ENCODE measurements at places on chromosomes 11 and 22.

GRCh38 chr11:59804061-59804460, 6.5 kb downstream of the MRPL16 start:
- DNase-seq = no peak

DNA sequence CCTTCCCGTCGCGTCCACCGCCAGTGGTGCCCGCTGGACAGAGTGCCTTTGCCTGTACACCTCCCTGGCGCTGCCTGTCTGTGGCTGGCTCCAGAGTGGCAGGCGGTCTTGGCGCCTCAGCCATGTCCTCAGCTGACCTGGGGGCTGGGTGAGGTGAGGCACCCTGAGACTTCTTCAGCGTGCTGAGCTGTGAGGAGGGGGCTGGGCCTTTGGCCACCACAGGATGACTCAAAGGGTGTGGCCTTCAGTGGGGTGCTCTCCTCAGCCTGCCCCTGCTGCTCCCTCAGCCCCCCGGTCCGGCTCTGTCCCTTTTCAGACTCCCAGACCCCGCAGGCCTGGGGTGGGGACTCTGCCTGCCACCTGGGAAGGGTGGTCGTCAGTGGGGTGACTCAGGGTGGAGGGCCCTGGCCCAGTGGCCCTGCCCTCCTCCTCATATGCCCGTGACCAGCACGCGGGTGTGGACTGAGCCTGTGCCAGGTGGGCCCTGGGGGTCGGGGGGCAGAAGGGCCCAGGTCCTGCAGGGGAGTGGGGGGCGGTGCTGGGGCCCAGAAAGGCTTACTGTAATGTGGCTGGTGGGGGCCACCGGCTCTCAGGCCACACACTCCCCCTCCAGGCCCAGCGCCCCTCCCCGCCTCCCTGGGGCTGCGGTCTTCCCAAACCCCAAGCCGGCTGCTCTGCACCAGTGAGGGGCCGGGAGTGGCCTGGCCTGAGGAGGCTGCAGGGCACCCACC, 15.9 kb downstream of the CRELD2 start:
- DNase-seq = peak; percentile 34

GRCh38 chr11:29343465-29344333, 673.1 kb downstream of the KCNA4 start:
- DNase-seq = peak; percentile 54

GRCh38 chr11:64661146-64661545, 61.9 kb downstream of the NRXN2 start:
- no peak for DNase-seq

- DNase-seq = no peak
Observed at GRCh38 chr11:77789061-77789730, 31.3 kb downstream of the RSF1 start.

DNA sequence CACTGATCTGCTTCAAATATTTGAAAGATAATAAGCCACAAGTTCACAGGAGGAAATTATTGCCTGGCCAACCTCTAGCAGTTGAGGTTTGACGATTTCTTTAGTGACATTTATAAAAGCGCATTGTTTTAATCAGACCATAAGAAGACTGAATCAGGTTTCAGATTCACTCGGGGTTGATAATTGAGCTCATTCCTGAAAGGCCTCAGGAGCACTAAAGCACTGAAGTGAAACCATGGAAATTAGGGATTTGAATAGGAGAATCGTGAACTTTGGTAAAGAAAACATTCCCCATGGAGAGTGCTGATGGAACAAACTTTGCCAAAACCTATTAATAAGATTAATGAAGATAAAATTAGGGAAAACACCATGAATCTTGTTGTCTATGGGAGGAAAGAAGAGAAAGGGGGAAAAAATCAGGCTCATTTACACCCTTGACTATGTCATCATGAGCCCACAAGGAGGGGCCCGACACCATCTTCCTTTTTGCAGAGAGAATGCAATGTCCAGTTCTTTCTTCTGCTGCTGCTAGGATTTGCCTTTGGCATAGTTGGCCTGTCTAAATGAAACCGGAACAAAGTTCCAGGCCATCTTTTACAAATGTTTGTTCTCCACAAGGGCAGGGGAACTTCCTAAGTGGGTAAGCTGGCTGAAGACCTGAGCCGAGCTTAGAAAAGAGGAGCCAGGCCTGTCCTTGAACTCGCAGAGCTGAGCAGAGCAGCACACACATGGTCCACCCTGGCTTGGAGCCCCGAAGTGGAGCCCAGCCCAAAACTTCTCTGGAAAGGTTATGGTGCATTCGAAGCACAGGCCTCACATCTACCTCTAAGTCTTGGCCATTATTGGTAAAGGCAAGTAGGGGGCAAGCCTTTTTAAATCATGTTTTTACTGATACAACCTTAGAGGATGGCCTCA, 56.1 kb upstream of the EIF3M start:
- DNase-seq = no peak

DNA sequence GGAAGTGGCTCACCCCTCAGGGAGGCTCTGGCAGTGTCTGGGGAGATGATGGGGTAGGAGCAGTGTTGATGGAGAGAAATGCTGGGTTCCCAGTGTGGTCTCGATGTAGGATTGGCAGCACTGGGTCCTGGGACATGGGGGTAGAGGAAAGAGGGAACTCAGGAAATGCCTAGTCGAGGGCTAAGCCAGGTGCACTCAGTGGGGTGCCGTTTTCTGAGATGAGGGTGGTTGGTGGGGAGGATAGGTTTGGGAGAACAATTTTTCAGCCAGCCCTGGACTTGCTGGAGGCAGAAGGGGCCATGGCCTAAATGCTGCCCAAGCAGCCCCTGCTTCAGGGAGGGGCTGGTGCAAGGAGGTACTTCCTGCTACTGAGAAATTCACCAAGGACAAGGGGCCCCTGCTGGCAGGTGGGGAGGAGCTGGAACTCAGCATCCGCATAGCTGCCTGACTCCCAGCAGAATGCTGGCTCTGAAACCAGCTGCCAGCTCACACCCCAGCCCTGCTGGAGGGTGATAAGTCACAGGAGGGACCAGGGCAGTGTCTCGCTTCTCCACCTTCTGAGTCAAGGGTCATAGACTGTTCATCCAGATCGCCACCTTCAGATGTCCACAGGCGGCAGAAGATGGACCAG, 6.0 kb downstream of the CCDC157 start:
- no peak for DNase-seq

DNA sequence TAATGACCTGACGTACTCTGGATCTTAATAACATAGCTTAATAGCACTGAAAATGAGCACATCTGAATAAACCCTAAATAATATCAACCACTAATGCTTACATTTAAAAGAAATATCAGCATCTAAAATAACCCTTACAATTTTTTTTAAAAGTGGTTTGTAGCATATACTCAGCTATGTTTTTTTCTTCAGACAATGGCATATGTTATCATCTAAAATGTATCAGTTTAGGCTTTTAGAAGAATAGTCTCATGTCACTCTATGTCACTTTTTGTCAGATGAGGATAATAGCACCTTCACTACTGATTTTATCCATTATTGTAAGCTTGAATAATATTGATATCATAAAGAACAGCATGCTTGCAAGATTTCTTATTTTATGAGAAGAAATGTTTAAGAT, 654.9 kb upstream of the ANO5 start:
- no peak for DNase-seq

DNA sequence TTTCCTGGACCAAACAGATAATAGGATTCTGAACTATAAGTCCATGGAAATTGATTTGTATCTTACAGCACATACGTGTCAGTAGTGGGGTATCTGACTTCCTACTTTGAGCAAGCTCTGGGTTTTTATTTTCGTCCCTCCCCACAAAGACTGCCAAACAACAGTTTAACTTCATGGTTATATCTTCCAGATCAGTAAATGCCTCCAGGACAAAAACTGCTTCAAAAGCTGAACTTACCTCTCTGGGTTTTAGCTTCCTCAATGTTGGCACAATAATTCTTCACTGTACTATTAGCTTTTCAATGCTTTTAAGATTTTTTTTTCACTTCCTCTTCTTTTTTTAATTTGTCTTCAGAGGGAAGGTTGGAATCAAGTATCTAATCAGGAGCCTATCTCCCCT, 4.2 kb upstream of the DPF2 start:
- DNase-seq = peak; percentile 20
